ENCODE measurements at places on chromosomes 6 and 20.
A peak's percentile ranks its signal among the peaks of the same experiment; 100 is the strongest.

GRCh38 chr6:37202788-37203491 lies 33.0 kb downstream of the PIM1 start:
- H3K4me3 ChIP-seq: no peak overlapping the region
- H3K27me3 ChIP-seq: no peaks in the 10 kb centered on the region
- no peak for DNase-seq
- no peak overlapping the region for H3K27ac ChIP-seq

DNA sequence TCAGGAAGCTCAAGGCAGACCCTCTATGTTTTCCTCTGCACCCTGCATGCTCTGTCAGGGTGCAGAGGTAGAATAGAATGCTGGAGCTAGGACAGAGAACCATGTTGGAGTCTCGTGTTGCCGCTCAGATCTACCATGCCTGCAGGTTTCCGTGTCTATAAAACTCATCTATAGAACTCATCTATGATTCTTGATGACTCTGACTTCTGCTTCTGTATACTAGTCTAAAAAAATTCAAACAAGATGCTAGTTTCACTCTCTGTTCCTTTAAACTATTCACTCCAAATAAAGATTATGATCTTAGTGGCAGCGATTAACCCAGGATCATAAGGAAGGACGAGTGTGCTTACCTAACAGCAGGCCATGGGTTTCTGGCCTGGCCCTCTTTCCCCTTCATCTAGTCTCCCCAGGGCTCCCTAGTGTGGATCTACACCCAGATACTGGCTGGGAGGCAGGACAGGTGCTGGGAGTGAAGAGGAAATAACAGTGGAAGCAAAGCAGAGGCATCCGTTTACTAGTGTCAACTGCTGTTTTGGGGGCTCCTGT lies 162.7 kb upstream of the SUPT3H start:
- no peak overlapping the region for H3K27ac ChIP-seq
- peaks cover 13% of the 10 kb centered on the region for H3K4me1 ChIP-seq
- H3K36me3 ChIP-seq: no peaks in the 10 kb centered on the region

- H3K4me3 ChIP-seq: peak overlapping the region; percentile 56
- DNase-seq: peak; percentile 36
- no peaks in the 10 kb centered on the region for H3K36me3 ChIP-seq
- no peak overlapping the region for H3K27ac ChIP-seq
- no peaks in the 10 kb centered on the region for H3K27me3 ChIP-seq
These were observed 655 bp downstream of the FAM184A start for GRCh38 chr6:119077643-119078375.

- no peaks in the 10 kb centered on the region for H3K36me3 ChIP-seq
- peaks cover 33% of the 10 kb centered on the region for H3K4me1 ChIP-seq
- no peaks in the 10 kb centered on the region for H3K27me3 ChIP-seq
- peak overlapping the region; percentile 88 for H3K27ac ChIP-seq
These were observed 21.9 kb downstream of the SPATA2 start for GRCh38 chr20:49893242-49894072.

DNA sequence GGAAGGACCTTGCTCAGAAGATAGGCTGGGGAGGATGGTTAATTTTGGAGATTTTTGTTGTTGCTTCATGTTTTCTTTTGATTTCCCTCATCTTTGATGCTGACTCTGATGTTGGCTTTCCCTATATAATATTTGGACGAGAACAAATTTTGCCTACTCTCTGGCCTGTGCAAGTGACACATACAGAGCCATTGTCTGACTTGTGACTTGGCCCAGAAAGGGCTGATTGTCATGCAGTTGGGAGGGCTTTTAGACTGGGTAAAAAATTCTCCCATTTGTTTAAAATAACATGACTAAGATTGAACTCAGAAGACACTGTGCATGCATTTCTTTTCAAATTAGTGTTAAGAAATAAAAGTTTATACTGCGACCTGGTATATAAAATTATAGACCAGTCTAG lies 98.6 kb upstream of the SUPT3H start:
- no peaks in the 10 kb centered on the region for H3K27me3 ChIP-seq
- H3K4me1 ChIP-seq: no peaks in the 10 kb centered on the region
- DNase-seq: no peak
- no peak overlapping the region for H3K4me3 ChIP-seq
- H3K36me3 ChIP-seq: no peaks in the 10 kb centered on the region
- H3K27ac ChIP-seq: no peak overlapping the region

GRCh38 chr20:59530782-59531181 lies 73.6 kb upstream of the PHACTR3 start:
- no peak overlapping the region for H3K4me3 ChIP-seq
- H3K27ac ChIP-seq: no peak overlapping the region
- peaks cover 12% of the 10 kb centered on the region for H3K27me3 ChIP-seq

- no peak overlapping the region for H3K4me3 ChIP-seq
- peak; percentile 22 for DNase-seq
- H3K36me3 ChIP-seq: no peaks in the 10 kb centered on the region
- no peak overlapping the region for H3K27ac ChIP-seq
These were observed 46.7 kb downstream of the SRC start for GRCh38 chr20:37392441-37393195.

DNA sequence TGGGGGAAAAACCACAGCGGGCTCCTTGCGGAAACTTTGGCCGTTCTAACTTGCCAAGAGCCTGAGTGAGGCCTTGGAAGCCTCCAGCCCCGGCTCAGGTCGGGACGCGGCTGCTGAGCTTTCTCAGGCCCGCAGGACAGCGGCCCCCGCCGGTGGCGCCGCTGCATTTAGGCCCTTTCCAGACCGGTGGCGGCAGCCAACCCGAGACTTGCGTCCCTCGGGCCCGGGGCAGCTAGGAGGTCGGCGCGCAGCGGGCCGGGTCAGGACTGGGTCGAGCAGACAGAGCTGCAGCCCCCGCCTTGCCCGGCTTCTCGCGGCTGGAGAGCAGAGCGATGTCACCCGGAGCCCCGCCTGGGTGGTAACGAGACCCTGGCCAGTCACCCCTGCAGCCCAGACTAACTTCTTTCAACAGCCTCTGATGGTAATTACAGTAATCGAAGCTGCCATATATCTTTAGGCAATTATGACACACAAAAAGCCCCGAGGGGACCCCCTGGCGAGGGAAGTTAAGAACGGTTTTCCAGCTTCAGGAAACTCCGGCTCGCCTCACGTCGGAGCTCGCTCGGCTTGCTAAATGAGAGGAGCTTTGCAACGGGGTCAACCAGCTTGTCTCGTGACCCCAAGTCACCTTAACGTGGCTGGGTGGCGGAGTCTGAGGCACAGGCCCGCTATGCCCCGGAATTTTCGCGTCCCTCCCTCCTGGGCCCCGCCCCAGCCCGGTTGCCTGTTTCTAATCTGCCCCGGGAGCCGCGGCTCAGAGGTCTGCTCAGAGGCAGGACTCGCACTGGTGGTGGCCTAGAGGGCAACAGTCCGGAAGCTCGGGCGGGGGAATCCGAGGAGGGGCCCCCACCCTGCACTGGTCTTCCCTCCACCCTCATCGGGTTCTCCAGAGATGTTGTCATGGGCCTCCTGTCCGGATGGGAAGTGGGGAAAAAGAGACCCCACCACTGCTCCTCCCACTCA lies 3.0 kb downstream of the NR2E1 start:
- no peak overlapping the region for H3K4me3 ChIP-seq
- peaks cover 14% of the 10 kb centered on the region for H3K4me1 ChIP-seq
- H3K36me3 ChIP-seq: no peaks in the 10 kb centered on the region
- peaks cover 100% of the 10 kb centered on the region for H3K27me3 ChIP-seq
- no peak overlapping the region for H3K27ac ChIP-seq
- DNase-seq: peak; percentile 81

GRCh38 chr6:158256746-158257424 lies 55.4 kb upstream of the TULP4 start:
- H3K27me3 ChIP-seq: no peaks in the 10 kb centered on the region
- no peak overlapping the region for H3K27ac ChIP-seq
- no peak for DNase-seq
- no peaks in the 10 kb centered on the region for H3K36me3 ChIP-seq

DNA sequence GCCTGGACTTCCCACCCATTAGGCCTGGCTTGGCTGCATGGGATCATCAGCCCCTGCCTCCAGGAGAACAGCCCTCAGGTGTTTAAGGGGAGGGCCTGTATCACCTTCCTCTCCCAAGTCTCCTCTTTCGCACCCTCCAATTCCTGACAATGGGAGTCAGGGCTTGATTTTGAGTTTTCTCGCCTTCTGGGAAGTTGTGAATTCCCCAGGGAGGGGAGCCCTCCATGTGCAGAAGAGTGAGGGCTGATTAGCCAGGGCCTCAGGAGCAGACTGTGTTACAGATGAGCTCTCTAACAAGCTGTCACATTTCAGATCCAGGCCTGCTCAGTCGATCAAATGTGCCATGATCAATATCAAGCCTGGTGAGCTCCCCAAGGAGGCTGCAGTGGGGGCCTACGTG lies 42.4 kb downstream of the CNBD2 start:
- peak overlapping the region; percentile 92 for H3K27ac ChIP-seq
- no peaks in the 10 kb centered on the region for H3K27me3 ChIP-seq
- H3K36me3 ChIP-seq: no peaks in the 10 kb centered on the region
- H3K4me1 ChIP-seq: peaks cover 19% of the 10 kb centered on the region

DNA sequence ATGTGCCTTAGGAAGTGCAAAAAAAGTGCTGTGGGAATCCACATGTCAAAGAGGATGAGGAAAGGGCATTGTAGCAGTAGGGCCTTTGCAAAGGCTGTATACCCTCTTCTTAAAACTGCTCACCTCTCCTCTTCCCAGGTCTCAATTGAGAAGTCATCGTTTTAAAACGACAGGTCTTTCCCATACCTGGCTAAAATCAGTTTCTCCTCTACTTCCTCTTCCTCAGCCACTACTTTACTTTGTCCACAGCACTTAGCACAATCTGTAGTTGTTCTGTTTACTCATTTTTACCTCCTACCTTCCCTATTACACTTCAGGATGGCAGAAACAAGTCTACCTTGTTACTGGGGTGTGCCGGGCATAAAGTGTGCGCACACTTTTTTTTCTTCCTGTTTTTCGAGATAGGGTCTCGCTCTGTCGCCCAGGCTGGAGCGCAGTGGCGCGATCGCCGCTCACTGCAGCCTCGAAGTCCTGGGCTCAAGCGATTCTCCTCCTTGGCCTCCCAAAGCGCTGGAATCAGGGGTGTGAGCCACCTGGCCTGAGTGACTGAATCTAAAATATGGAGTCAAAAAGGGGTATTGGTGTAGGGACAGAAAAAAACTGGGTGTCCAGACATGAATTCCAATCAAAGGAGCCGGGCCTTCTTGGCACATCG lies 9.8 kb upstream of the ELOVL5 start:
- peaks cover 18% of the 10 kb centered on the region for H3K4me1 ChIP-seq
- peak overlapping the region; percentile 32 for H3K4me3 ChIP-seq
- no peaks in the 10 kb centered on the region for H3K27me3 ChIP-seq
- peak overlapping the region; percentile 82 for H3K27ac ChIP-seq

GRCh38 chr6:36697481-36697903 lies at the start of gene RAB44:
Gene RAB44 (plus strand): TSS chr6:36697826. CDS start chr6:36704236, 6,410 bp downstream.
- no peak within 1 kb of the TSS for H3K27ac ChIP-seq
- no peak for DNase-seq
- peaks cover 6% of the 10 kb centered on the region for H3K4me1 ChIP-seq
- H3K4me3 ChIP-seq: no peak within 1 kb of the TSS
- no peaks in the 10 kb centered on the region for H3K27me3 ChIP-seq

- peak; percentile 71 for DNase-seq
- peaks cover 55% of the 10 kb centered on the region for H3K27me3 ChIP-seq
- peak overlapping the region; percentile 33 for H3K4me3 ChIP-seq
- H3K36me3 ChIP-seq: no peaks in the 10 kb centered on the region
- no peak overlapping the region for H3K27ac ChIP-seq
These were observed 1.0 kb downstream of the CALHM6 start for GRCh38 chr6:116461932-116462885.

DNA sequence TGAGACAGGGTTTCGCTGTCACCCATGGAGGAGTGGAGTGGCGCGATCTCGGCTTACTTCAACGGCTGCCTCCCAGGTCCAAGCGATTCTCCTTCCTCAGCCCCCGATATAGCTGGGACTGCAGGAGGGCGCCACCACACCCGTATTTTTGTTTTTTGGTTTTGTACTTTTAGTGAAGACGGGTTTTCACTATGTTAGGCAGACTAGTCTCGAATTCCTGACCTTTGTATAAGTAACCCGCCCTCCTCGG lies 115.4 kb upstream of the BTN3A2 start:
- H3K4me3 ChIP-seq: peak overlapping the region; percentile 57
- peak overlapping the region; percentile 84 for H3K27ac ChIP-seq
- no peaks in the 10 kb centered on the region for H3K36me3 ChIP-seq
- DNase-seq: no peak

DNA sequence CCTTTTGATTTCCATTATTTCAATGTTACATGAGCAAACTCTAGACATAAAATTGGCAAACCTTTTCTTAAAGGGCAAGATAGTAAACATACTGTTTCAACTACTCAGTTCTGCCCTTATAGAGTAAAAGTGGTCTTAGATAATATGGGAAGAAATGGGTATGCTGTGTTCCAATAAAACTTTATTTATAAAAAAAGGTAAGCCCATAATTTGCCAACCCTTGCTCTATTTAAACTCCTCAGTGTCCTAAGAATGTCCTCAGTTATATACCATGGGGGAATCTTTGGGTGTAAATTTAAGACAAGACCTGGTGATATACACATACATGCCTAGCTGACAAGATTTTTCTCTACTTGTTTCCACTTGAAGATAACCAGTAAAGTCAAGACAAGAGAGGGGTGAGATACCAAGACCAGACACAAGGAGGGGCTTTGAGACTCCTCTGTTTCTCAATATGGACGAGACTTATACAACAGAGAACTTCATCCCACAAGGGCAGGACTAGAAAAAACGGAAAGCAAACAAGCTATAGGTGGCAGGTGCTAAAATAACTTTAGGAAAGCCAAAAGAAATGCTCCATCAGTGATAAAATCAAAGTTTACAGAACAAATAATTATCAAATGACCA lies 10.5 kb downstream of the SNX3 start:
- no peak for DNase-seq
- H3K4me1 ChIP-seq: peaks cover 24% of the 10 kb centered on the region
- no peaks in the 10 kb centered on the region for H3K36me3 ChIP-seq
- no peak overlapping the region for H3K27ac ChIP-seq

DNA sequence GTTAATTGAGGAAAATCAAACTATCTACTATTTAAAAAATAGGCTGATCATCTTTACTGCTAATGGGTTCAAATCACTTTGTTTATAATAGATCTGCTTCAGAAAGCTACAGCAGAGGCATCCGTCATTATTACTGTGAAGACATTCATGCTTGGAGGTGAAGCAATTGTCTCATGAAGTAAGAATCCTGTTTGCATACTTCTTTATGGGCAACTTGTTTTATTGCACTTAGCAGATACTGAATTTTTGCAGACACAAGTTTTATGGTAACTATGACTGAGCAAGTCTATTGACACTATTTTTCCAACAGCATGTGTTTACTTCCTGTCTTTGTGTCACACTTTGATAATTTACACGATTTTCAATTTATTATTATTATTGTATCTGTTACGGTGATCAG lies 573.9 kb downstream of the RFPL4B start:
- H3K36me3 ChIP-seq: no peaks in the 10 kb centered on the region
- DNase-seq: no peak
- H3K4me3 ChIP-seq: no peak overlapping the region

DNA sequence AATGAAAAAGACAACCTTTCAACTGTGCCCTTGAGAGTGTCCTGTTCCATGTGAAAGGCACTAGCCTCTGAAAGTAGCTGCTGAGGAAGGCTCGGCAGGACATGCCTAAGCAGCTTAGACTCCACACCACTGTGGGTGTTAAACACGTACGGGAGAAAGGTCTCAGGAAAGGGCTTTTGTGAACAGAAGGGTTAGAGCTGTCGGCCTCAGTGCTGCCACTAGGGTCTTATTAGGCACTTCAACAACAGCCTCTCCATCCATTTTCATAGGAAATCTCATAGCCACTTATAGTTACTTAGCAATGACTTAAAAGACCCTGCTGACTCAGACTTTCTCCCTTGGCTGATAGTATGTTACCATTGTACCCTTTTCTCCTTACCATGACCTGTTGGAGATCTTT lies 662.8 kb downstream of the TBC1D32 start:
- no peaks in the 10 kb centered on the region for H3K36me3 ChIP-seq
- no peaks in the 10 kb centered on the region for H3K27me3 ChIP-seq
- no peak overlapping the region for H3K4me3 ChIP-seq
- H3K4me1 ChIP-seq: no peaks in the 10 kb centered on the region

Data from cardiac muscle cell (in vitro differentiated cells and primary cell).